ENCODE measurements at places on chromosomes 4 and X. TPM values are rescaled to one million over a fixed set of nuclear protein-coding genes. Genes with fewer than 3 reads are reported as not detected.

The FGD1 gene
- total RNA-seq: 6.3 TPM

The MAGEB1 gene
- not detected for total RNA-seq

The HOPX gene
- total RNA-seq: 64.8 TPM

DNA sequence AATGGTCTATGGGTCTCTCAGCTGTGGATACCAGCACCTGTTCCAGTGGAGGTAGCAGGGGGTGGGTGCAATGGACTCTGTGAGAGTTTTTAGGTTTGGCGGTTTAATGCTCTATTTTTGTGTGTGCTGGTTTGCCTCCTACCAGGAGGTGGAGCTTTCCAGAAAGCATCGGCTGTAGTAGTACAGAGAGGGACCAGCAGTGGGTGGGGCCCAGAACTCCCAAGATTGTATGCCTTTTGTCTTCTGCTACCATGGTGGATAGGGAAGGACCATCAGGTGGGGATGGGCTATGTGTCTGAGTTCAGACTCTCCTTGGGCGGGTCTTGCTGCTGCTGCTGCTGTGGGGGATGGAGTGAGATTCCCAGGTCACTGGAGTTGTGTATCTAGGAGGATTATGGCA, 557.2 kb upstream of the GRID2 start:
- DNase-seq: no peak

DNA sequence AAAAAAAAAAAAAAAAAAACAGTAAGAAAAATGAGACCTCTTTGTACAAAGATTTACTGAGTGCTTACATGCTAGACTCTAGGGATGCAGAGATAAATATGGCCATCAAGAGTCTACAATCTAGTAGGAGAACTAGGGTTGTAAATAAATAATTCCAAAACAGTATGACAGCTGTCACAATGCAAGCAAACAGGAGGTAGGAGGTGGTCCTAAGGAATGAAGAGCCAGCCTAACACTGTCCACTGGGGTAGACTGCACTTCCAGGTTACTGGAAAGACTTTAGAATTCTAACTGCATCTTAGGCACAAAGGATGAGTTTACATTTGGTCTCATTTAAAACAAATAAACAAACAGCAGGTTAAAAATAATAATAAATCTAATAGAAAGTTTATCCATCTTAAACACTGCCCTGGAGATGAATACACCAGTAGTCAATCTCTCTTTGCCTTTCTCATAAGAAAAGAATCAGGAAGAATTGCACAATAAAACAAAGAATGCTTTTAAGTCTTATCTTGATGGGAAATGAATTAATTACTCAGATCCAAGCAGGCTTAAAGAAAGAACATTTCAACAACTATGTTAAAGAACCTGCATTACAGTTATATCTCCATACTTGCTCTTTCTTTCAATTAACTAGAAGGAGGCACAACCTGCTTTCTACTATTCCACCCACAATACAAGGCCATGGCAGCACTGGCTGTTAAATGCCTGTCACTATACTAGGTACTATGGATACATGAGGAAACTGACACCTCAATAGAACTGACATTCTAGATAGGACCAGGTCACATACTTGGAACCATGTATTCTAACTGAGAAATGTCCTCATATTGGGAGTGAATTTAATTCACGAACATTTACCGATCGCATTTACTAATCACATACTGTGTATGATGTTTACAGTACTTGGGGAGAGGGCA, 12.7 kb downstream of the ADGRA3 start:
- DNase-seq: no peak

DNA sequence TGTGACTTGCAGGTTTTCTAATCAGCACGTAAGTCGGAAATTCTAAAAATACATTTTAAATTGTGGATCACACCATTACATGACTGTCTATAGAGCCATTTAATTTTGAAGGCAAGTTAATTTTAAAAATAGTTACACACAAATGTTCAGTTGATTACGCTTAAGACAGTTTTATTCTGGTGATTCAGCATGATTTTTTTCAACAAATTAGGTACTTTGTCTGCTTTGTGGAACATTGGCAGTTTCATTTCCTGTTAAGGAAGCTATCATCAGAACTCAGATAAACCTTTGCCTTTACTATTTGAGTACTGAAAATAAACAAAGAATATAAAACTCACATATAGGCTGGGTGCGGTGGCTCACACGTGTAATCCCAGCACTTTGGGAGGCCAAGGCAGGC, 19.5 kb downstream of the SAT1 start:
- no peak for DNase-seq

DNA sequence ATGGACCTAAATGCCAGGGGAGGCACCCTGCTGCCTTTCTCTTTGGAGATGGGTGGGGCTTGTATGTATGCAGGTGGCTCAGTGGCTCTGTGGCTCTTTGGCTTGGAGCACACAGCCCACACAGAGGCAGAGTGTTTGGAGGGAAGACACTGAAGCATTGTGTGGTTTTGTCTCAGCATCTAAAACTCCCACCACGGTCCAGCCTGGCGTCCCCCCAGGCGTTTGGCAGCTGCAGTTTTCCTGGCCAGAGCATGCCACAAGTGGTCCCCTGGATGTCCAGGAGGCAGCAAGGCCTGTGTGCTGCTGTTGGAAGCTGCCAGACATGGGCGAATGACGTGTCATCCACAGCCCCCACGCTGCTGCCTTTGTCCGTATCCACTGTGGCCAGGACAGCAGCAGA, 32.2 kb upstream of the PSAPL1 start:
- no peak for DNase-seq

- DNase-seq: no peak
Measured at GRCh38 chr4:169620880-169621248, 486 bp downstream of the CLCN3 start.
